Activated T-cell treated with anti-CD3 and anti-CD28 coated beads, Interleukin-2, amount 50 U/mL, for 72 hours (primary cell): ENCODE measurements at places on chromosomes 3 and 15.

- no peaks in the 10 kb centered on the region for H3K4me1 ChIP-seq
- no peak overlapping the region for H3K4me3 ChIP-seq
- H3K27ac ChIP-seq = no peak overlapping the region
- no peaks in the 10 kb centered on the region for H3K36me3 ChIP-seq
Measured at GRCh38 chr3:110362751-110363150, 708.9 kb upstream of the NECTIN3 start.

GRCh38 chr15:75001310-75001709 is 5.9 kb downstream of the SCAMP5 start:
- peaks cover 25% of the 10 kb centered on the region for H3K27me3 ChIP-seq
- H3K27ac ChIP-seq = no peak overlapping the region
- no peak overlapping the region for H3K4me3 ChIP-seq
- no peaks in the 10 kb centered on the region for H3K4me1 ChIP-seq
- no peaks in the 10 kb centered on the region for H3K36me3 ChIP-seq

GRCh38 chr3:150912501-150912900 is 7.3 kb upstream of the MINDY4B start:
- H3K4me1 ChIP-seq = peaks cover 5% of the 10 kb centered on the region
- no peak overlapping the region for H3K4me3 ChIP-seq
- H3K27me3 ChIP-seq = peaks cover 32% of the 10 kb centered on the region
- no peaks in the 10 kb centered on the region for H3K36me3 ChIP-seq
- DNase-seq = no peak

GRCh38 chr15:74245342-74245931 is 9.3 kb downstream of the CCDC33 start:
- H3K27ac ChIP-seq = no peak overlapping the region
- H3K36me3 ChIP-seq = no peaks in the 10 kb centered on the region
- H3K27me3 ChIP-seq = peaks cover 46% of the 10 kb centered on the region
- H3K4me3 ChIP-seq = no peak overlapping the region
- H3K4me1 ChIP-seq = peaks cover 9% of the 10 kb centered on the region

- H3K36me3 ChIP-seq = no peaks in the 10 kb centered on the region
- no peak overlapping the region for H3K27ac ChIP-seq
- H3K27me3 ChIP-seq = no peaks in the 10 kb centered on the region
- peaks cover 17% of the 10 kb centered on the region for H3K4me1 ChIP-seq
- no peak for DNase-seq
- no peak overlapping the region for H3K4me3 ChIP-seq
Measured at GRCh38 chr3:12468276-12468675, 16.0 kb upstream of the TSEN2 start.

- H3K4me1 ChIP-seq = peaks cover 12% of the 10 kb centered on the region
- peaks cover 11% of the 10 kb centered on the region for H3K36me3 ChIP-seq
- H3K27ac ChIP-seq = no peak overlapping the region
- H3K4me3 ChIP-seq = no peak overlapping the region
- no peaks in the 10 kb centered on the region for H3K27me3 ChIP-seq
- DNase-seq = no peak
Measured at GRCh38 chr3:196406811-196407470, 25.3 kb downstream of the UBXN7 start.
